ENCODE measurements at places on chromosomes 13 and 19.

- DNase-seq: no peak
These were observed 53.2 kb downstream of the CRTC1 start for GRCh38 chr19:18736415-18737336.

- DNase-seq: no peak
These were observed 1.0 kb upstream of the NAT14 start for GRCh38 chr19:55483706-55484592.

GRCh38 chr19:14632286-14632685, 42.4 kb downstream of the ADGRE3 start:
- DNase-seq: no peak

- DNase-seq: no peak
These were observed 1.7 kb downstream of the PROSER1 start for GRCh38 chr13:39036212-39036611.

DNA sequence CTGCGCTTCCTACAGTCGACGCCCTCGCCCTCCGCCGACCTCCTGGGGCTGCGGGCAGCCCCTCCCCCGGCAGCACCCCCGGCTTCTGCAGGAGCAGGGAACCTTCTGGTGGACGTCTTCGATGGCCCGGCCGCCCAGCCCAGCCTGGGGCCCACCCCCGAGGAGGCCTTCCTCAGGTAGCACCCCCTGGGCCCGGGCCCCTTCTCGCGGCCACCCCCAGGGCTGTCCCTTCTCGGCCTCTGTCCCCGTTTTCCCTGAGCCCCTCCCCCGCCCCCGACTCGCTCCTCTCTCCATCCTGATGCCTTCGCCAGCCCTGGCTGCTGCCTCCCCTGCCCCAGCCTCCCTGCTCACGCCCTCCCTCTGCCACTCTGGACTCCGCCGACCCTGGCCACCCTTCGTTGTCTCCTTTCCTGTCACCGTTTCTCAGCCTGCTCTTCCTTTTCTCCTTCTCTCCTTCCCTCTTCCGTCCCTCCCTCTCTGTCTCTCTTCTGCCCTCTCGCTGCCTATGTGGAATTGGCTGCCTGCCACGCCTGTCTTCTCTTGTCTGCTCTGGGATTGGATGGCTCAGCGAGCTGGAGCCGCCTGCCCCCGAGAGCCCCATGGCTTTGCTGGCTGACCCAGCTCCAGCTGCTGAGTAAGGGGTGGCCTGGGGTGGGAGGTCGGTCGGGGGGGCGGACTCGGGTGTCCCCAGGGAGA, 11.0 kb downstream of the FUZ start:
- DNase-seq: peak; percentile 86

DNA sequence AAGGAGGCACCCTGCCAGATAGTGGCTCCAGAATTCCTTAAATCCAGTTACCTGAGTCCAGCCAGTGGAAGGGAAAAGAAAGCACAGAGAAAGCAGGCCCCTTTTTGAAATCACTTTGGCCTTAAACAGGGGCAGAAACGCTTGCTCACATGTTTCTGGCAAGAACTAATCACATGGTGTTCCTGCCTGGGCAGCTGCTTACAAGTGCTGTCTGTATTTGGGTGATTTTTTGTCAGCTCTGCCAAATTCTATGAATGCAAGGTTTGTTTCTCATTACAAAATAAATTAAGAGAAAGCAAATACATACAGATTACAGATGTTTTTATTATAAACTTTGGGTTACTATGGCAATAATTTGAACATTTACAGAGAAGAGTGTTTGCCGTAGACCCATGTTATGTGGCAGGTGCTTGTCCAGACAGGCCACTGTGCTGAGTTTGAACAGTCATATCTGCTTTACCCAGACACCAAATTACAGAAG, 1237.8 kb downstream of the SLITRK5 start:
- DNase-seq: no peak

GRCh38 chr13:99312493-99312883, 5.3 kb upstream of the GPR183 start:
- DNase-seq: no peak

DNA sequence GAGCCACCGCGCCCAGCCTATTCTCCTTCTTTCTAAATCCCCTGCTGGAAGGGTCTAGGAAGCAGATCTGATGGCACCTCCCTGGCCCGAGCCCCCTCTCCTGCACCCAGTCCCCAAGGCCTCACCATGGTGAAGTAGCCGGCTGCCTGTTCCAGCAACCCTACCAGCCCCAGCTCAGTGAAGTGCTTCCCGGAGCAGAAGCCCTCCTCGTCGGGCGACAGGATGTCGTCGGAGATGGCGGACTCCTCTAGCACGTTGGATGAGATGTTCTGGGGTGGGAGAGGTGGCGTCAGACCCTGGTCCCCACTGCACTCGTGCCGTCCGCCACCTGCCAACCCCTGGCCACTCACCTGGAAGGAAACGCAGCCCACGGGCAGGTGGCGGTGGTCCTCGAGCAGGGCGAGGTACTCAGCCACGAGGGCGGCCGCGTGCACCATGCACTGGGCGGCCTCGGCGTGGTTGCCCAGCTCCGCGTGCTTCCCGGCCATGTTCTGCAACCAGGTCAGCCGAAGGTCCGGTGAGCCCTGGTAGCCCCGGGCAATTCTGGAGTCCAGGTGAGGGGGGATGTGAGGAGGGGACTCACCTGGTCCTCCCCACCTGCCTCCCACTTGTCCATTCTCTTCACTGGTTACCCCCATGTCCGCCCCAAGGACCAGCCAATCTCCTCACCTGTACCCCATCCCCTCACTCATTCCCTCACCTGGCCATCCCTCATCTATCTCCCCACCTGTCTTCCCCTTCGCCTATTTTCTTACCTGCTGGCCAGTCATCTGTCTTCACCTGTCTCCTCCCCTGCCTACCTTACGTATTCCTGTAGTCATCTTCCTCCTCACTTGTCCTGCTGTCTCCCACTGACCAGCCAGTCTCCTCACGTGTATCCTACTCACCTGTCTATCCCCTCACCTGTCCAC, 11.5 kb upstream of the KANK2 start:
- DNase-seq: no peak

DNA sequence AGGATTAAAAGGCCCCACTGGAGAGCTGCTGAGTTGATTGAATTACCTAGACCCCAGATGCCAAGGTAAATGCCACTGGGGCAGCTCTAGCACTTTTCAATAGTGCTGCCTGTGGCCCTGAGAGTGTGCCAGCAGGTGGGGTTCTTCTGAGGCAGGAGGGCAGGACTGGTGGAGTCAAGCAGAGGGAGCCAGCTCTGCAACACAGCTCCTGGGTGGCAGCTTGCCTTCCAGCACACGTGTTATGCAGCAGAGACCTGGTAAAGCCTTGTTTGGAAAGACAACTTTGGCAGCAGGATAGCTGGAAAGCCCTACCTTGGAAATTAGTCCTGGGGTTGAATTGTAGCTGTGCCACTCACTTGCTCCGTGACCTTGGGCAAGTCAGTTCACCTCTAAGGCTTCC, 306.6 kb downstream of the ATP8A2 start:
- no peak for DNase-seq

DNA sequence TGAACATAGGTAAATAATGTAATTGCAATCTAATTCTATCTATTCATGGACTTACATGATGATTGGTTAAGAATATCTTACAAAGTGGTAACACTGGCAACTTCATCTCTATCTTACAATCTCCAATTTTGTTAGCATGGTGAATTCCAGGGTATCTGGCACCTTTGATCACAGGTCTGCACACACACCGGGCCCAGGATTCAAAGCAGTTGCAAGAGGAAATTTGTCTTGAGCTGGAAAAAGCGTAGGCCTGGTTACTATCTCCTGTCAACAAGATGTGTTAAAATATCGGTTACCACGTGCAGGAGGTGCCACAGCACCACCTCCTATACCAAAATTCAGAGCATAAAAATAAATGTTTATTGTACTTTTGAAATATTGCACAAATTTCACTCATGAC, 2428.4 kb downstream of the PCDH9 start:
- DNase-seq: no peak

DNA sequence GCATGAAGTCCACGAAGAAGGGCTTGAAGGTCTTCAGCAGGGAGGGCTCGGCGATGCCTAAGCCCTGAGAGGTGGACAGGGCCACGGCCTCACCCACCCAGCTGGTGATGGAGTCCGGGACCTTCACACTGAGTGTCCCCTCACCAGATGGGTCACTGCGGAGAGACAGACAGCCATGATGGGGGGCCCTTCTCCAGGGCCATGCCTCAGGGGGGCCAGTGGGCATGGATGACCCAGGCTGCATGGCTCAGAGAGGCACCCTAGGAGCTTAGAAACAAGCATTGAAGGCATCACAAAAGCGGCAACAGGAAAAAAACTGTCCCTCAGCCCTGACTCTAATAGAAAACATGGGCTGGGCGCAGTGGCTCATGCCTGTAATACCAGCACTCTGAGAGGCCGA, 63.2 kb downstream of the F2RL3 start:
- no peak for DNase-seq

DNA sequence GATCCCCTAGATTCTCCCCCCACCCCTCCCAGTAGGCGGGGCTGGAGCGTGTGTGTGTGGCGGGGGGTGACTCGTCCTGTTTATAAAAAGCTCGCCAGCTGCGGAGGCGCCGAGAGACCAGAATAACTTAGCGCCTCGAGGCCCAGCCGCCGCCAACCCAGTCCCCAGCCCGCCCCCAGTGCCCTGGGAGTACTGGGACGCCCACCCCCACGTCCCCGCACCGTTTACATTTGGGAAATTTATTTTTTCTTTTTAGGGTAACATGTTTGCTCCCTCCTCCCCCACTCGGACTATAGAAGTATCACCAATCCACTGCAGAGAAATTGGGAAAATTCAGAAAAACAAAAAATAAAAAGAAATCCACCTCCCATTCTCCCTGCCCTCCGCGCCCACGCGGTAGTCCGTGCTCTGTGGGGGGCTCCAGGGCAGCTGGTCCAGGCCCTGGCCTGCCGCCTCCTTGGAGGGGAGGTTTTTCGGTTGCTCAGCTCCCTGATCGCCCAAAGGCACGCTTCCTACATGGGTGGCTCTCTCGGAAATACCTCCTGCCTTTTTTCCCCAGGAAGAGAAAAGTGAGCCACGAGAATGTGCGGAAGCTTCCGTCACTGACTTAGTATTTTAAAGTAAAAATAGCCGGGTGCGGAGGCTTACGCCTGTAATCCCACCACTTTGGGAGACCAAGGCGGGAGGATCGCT, 1.5 kb upstream of the RAB3A start:
- DNase-seq: peak; percentile 75

- no peak for DNase-seq
These were observed 81.0 kb upstream of the MAB21L1 start for GRCh38 chr13:35557475-35557874.

DNA sequence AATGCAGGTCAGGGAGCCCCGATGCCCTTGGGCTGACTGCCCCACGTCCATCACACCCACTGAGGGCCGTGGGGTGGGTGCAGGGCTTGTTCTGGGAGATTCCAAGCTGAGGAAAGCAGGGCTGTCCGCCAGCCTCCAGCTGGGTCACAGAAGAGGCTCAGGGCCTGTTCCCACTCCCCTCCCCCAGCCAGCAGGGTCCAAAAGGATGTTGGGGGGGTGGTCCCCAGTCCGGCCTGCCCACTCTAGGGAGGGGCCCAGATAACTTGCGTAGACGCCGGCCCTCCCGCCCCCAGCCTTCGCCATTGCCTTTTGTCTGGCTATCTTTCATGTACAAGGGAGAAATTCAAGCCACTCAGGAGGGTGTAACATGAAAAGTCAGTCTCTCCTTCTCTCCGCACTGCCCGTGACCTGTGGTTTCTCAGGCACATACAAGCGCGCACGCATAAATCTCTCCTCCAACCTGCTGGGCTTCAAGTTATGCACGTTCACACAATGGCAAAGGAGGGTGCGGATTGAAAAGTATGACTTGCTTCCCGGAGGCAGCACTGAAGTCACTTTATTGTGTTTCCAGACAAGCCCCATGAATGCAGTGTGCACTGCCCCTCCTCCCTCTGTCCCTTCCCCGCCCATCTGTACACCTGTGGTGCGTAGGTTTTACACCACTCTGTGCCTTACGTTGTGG, 20.2 kb downstream of the CARM1 start:
- DNase-seq: no peak

DNA sequence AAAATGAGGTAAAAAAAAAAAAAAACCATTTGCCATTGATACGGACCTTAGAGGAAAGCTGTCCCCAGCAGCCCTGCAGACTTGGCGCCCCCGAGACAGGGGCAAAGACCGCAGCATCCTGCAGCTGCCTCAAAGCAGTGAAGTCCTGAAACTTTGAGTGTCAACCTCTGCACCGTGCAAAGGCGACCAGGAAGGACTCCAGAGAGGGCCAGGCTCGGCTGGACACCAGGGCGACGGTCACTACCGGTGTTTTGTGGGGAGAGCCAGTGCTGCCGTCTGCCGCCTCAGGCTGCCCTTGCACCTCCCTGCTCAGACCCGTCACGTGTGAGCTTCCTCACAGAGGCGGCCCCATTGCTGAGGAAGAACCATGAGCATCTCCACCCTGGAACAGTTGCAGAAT, 146.7 kb upstream of the SPACA7 start:
- DNase-seq: no peak

DNA sequence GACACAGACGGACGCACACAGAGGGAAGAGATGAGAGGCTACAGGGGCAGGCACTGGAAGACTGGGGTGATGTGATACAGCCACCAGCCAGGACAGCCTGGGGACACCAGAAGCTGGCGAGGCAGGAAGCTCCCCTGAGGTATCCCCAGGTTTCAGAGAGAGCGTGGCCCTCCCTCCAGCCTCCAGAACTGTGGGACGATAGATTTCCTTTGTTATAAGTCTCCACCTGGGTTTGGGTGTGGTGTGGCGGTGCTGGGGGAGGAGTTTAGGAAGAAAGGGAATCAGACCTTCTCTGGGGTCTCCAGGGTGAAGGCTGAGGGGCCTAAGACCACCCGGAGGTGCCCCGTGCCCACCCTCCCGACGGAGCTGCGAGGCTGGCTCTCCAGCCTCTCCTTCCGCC, 2.7 kb upstream of the ASPDH start:
- no peak for DNase-seq

DNA sequence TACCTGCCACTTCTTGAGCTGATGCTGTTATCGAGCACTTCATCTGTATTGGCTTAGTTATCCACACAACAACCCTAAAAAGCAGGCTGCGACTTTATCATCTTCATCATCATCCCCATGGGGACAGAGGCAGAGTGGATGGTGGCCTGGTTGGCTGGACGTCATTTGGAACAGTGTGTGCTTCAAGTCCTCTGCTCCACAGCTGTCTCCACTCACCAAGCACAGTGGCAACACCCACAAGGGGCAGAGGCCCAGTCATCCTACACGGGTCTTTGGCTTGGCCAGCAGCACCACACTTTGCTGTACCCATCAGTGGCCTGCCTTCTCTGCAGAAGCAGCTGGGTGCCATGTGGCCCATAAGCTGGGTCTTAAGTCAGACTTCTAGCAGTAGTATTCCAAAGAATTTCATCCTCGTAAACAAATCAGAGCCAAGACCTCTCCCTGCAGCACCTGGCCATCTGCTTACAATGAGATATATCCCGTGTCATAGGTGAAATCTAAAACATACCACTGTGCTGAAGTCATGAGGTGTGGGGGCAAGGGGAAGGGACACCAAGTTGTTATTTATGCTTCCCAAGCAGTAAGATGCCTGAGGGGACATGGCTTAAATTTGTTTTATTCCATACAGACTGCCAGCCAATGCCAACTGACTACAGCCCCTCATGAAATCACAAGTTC, 47.9 kb upstream of the EPHX3 start:
- DNase-seq: no peak

GRCh38 chr19:47069795-47070194, 21.4 kb upstream of the TMEM160 start:
- no peak for DNase-seq

Measured in substantia nigra (tissue), 51 donors.